Activated T-helper 1 cell treated with anti-CD3 and anti-CD28 coated beads, Interleukin-12 subunit alpha, Interleukin-12 subunit beta, Interleukin-2, Interleukin-4 antibody, amounts not matched to agents 30 ng/mL and 10 ng/mL and 1 ng/mL, durations not matched to agents 14 hours and 24 hours and 36 hours (primary cell): ENCODE measurements at places on chromosomes 12 and 14. TPM values are rescaled to one million over a fixed set of nuclear protein-coding genes. Genes with fewer than 3 reads are reported as not detected.
A peak's percentile ranks its signal among the peaks of the same experiment; 100 is the strongest.

DNA sequence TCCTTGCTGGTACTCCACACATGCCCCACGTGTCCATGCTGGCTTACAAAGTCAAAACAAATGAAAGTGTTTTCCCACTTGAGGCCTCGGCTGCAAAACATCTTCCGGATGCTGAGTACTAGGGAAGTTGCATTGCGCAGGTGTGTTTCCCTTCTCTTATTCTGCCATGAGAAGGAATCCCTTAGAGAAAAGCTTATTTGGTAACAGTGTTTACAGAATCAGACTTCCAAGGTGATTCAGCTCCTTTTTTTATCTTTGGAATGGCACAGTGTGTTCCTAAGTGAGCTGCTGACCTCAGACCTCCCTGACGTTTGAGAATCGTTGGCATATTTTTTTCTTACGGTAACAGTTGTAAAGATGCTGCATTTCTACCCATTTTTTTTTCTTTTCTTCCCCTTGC, 211.3 kb downstream of the ESR2 start:
- peaks cover 30% of the 10 kb centered on the region for H3K36me3 ChIP-seq
- no peak overlapping the region for H3K27ac ChIP-seq
- H3K4me1 ChIP-seq: no peaks in the 10 kb centered on the region
- no peaks in the 10 kb centered on the region for H3K27me3 ChIP-seq
- no peak for DNase-seq
- H3K4me3 ChIP-seq: no peak overlapping the region

DNA sequence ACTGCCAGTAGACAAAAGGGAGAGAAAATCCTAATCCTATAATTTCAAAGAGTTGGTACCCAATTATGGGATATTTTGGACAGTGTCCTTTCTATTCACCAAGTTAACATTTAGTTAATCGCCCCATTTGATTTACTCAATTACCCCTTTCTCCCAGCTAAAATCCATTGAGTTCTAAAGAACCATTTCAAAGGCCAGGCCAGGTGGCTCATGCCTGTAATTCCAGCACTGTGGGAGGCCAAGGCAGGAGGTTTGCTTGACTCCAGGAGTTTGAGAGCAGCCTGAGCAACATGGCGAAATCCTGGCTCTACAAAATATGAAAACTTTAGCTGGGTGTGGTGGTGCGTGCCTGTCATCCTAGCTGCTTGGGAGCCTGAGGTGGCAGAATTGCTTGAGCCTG, 5.5 kb upstream of the GPR19 start:
- H3K36me3 ChIP-seq: peaks cover 3% of the 10 kb centered on the region
- no peaks in the 10 kb centered on the region for H3K27me3 ChIP-seq
- no peak overlapping the region for H3K27ac ChIP-seq
- no peak overlapping the region for H3K4me3 ChIP-seq
- H3K4me1 ChIP-seq: peaks cover 45% of the 10 kb centered on the region

- no peaks in the 10 kb centered on the region for H3K36me3 ChIP-seq
- no peak overlapping the region for H3K27ac ChIP-seq
- peaks cover 45% of the 10 kb centered on the region for H3K4me1 ChIP-seq
- no peaks in the 10 kb centered on the region for H3K27me3 ChIP-seq
- no peak for DNase-seq
Measured at GRCh38 chr12:1606021-1606622, 11.7 kb upstream of the FBXL14 start.

DNA sequence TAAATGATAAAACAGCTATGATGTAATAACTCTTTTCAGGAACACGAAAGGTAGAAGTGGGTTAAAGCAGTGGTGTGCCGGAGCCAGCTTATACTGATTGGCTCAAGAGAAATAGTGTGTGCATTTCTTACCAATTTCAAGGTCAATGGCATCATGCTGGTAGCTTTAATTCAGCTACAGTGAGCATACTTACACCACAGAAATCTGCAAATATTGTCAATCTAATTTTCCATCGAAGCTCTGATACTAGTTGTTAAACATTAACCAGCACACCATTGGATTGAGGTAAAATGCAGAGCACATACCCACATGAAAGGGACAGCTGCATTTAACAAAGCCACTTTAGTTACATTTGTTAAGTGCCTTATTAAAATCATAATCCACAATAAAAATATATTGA, 225.7 kb downstream of the KCNC2 start:
- H3K36me3 ChIP-seq: no peaks in the 10 kb centered on the region
- H3K27ac ChIP-seq: no peak overlapping the region
- H3K27me3 ChIP-seq: no peaks in the 10 kb centered on the region
- no peak overlapping the region for H3K4me3 ChIP-seq

DNA sequence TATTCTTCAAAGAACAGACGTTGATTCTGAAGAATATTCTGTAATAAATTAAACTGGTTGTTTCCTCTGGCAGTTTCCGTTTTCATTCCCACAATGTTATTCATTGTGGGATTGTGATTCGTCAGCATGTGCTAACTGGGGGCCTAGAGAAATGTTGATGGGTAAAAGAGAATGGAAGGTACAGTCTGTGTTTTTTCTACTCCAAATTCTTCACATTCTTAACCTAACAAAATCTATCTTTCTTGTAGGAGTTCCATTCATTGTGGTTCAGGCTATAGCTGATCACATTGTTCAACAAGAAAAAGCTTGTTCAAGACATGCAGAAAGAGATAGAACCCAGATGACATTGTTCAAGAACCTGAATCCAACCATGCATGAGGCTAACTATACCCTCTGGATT, 5.9 kb downstream of the CD163 start:
- no peak overlapping the region for H3K27ac ChIP-seq
- peaks cover 5% of the 10 kb centered on the region for H3K27me3 ChIP-seq
- DNase-seq: no peak
- H3K4me3 ChIP-seq: no peak overlapping the region

DNA sequence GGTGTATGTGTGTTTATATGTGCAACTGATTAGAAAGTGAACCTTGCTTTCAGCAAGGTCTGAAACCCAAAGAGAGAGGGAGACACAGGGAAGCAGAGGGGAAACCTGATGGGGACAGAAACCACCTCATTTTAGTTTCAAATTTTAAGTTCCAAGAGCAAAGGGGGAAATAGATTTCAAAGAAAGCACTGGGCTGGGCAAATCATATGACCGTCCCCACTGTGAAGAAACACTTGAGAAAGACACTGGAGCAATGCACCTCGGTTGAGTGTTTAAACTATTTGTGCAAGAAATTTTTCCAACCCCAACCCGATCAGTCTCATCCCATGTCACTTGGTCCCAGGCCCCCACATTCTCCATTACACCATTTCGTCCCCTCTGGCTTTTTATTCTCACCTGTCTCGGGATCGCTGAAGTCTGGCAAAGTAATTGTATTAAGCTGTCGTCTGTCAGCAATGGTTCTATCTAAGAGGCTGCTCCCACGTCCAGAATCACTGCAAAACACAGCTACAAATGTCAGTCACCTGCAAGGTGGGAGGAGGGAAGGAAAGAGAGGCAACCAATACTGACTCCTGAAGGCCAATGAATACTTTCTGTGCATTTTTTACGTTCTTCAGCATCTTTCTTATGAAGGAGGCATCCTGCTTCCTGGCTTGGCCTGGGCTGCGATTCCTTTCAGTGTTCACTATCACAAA, 205.7 kb downstream of the TTC7B start:
- DNase-seq: no peak
- H3K27me3 ChIP-seq: peaks cover 5% of the 10 kb centered on the region
- H3K36me3 ChIP-seq: no peaks in the 10 kb centered on the region
- H3K4me3 ChIP-seq: no peak overlapping the region
- no peak overlapping the region for H3K27ac ChIP-seq

GRCh38 chr12:54216797-54217661, 28.2 kb upstream of the SMUG1 start:
- DNase-seq: peak; percentile 71
- H3K27ac ChIP-seq: peak overlapping the region; percentile 72
- H3K4me3 ChIP-seq: peak overlapping the region; percentile 77
- H3K27me3 ChIP-seq: peaks cover 6% of the 10 kb centered on the region
- no peaks in the 10 kb centered on the region for H3K36me3 ChIP-seq

- DNase-seq: no peak
- no peaks in the 10 kb centered on the region for H3K36me3 ChIP-seq
Measured at GRCh38 chr12:121364683-121365121, 12.5 kb upstream of the ANAPC5 start.

- no peaks in the 10 kb centered on the region for H3K4me1 ChIP-seq
- no peaks in the 10 kb centered on the region for H3K27me3 ChIP-seq
- DNase-seq: no peak
Measured at GRCh38 chr12:77584860-77585259, 245.8 kb upstream of the NAV3 start.

- no peak overlapping the region for H3K27ac ChIP-seq
- no peak for DNase-seq
- H3K4me1 ChIP-seq: no peaks in the 10 kb centered on the region
- H3K36me3 ChIP-seq: no peaks in the 10 kb centered on the region
- no peak overlapping the region for H3K4me3 ChIP-seq
Measured at GRCh38 chr14:97298331-97298730, 501.1 kb downstream of the VRK1 start.

- no peak for DNase-seq
- no peak overlapping the region for H3K4me3 ChIP-seq
- peaks cover 9% of the 10 kb centered on the region for H3K27me3 ChIP-seq
- peak overlapping the region; percentile 4 for H3K27ac ChIP-seq
Measured at GRCh38 chr12:94831081-94831751, 172.3 kb downstream of the NDUFA12 start.

DNA sequence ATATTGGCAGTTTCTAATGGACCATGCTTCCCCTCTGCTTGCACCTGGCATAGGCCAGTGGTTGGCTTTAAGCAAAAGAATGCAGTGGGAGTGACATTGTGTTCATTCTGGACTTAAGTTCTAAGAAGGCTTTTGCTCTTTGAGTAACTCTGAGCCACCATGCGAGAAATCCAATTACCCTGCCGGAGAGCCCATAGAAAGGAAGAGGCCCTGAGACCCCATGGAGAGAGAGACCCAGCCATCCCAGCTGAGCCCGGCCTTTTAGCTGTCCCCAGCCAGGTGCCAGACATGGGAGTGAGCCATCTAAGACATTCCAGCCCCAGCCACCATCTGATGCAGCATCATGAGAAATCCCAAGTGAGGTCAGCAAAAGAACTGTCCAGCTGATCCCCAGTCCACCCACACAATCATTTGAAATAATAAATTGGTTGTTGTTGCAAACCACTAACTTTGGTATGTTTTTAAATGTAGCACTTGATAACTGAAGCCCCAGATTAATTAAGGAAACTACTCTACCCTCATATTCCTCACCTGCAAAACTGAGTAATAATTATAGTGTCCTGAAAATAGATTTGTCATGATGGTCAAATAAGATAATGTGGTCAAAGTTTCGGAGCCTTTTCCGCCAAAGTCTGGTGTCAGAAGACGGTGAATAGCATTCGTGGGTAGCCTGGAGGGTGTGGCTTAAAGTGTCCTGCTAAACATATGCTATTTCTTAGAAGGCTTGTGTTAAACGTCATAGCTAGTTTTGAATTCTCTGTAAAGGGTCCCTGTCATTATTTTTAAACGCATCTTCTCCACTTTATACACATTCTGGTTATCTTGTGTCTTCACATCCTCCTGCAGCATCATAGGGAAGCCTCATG, 166.6 kb upstream of the PELI2 start:
- no peak for DNase-seq
- no peaks in the 10 kb centered on the region for H3K36me3 ChIP-seq
- no peak overlapping the region for H3K4me3 ChIP-seq
- no peak overlapping the region for H3K27ac ChIP-seq
- no peaks in the 10 kb centered on the region for H3K4me1 ChIP-seq

Gene SPIC
- not detected in 2 replicates for total RNA-seq

Gene ANKS1B
- 2.8 TPM in 2 replicates for total RNA-seq

Gene TSPAN19
- total RNA-seq: not detected in 2 replicates

Gene AQP5
- total RNA-seq: not detected in 2 replicates

Gene PLA2G1B
- total RNA-seq: not detected in 2 replicates

Gene LMO3
- not detected in 2 replicates for total RNA-seq

Gene KRT74
- total RNA-seq: not detected in 2 replicates

Gene FGF6
- total RNA-seq: not detected in 2 replicates

Gene DDX51
- total RNA-seq: 48.8 and 55.0 TPM in 2 replicates
